Fibroblast of the aortic adventitia (primary cell): ENCODE measurements at places on chromosomes 2 and 18.

DNA sequence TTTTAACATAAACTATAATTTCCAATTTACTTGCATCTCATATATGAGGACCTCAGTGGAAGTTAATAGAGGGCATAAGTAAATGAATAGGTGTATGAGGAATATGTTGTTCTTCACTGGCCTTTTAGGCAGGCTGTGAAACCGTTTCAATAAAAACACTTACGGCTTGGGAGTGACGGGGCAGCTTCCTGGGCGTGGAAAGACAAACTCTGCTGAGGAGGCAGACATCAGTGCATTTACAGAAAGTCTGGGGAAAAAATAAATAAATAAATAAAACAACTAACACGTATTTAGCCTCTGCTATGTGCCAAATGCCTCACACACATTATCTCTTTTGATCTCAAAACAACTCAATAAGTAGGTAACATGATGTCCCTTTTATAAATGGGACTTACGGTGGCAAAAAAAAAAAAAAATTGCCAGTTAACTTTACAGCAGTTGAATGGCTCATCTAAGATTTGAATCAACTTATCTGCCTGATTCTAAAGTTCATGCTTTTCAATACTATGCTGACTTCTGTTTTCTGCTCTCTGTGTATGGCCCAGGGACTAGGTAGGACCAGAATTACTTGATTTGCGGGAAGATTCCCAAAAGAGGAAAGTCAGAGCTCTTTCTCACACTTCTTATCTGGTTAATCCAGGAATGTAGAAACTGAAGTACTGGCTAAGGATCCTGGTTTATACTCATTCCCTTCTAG lies 77.5 kb upstream of the LRATD1 start:
- DNase-seq, result no peak

DNA sequence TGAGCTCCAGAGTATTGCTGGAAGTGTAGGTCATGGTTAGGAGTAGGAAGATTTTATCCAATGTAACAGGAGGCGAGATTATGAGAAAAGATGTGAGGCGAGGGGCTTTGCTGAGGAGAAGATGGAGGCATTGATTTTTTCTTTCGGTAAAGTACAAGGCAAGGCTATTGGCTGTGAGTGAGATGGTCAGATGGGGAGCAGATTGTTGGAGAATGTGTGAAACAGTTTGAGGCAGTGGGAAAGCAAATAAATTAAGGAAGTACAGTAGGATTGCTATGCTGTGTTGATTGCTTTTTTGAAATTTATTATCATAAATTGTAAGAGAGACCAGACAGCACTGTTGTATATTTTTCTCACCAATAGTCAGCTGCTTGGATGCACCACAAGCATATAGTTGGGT lies 173.3 kb downstream of the KCNE4 start:
- no peak for DNase-seq

- peak; percentile 51 for DNase-seq
Observed at GRCh38 chr18:23183411-23184150, 48.3 kb downstream of the CABLES1 start.

DNA sequence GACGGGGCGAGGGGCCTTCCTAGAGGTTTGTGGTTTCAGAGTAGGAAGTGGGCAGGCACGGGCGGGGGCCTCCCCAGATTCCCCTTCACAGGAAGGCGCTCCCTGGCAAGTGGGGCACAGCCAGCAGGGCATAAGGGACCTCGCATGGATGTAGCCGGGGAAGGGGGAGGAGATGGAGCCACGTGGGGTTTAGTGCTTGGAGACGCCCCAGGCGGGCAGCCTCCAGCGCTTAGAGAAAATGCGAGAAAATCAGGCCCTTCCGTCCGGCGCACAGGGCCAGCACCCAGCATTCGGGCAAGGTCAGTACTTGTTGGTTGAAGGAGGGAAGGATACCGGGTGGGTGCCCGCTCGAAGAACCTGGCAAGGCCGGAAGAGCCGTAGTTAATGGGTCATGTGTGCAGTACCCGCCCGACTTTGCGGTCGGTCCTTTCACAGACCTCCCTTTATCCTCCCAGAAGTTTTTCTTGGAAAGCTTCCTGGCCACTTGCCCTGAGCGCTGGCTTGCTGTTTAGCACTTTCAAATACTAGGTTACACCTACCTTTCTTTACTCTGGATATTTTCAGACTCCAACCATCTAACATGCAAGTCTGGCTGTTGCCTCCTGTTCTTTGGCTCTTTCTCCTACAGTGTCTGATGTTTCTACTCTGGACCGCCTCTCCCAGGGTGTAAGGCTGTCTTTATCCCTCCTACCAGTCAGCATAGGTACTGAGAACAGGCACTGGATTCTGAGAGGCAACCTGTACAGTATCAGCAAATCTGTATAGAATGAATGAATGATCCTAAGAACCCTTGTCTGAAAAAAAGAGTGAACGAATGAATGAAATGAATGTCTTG lies 78.1 kb downstream of the CIB4 start:
- DNase-seq, result peak; percentile 64

DNA sequence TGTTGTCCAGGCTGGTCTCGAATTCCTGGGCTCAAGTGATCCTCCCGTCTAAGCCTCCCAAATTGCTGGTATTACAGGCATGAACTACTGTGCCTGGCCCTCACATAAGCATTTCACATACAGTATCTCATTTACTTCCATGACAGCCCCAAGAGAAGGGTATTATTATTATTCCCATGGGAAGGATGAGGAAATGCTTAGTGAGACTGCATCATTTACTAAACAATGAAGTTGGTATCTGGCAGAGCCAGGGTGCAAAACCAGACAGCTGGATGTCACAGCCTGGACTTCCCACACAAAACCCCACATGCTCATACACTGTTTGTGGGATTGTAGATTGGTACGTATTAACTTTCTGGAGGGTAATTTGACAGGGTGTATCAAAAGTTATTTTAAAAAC lies 29.9 kb downstream of the DAPL1 start:
- no peak for DNase-seq

DNA sequence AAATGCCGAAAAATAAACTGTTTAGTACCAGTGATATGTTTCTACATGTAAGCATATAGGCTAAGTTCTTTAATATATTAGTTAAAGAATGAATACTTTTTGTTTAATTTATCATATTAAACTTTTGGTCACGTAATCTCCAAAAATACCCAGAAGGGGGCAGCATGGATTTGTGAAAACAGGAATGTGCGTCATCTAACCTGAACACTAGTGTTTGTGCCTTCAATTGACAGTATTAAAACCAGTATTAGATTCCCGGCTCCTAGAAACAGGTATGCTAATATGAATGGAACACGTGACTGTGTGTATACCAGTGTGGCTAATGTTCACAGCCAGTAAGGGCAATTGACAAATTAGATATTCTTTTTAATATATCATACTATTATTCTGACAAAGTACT lies 51.8 kb downstream of the WDR7 start:
- DNase-seq, result peak; percentile 56

DNA sequence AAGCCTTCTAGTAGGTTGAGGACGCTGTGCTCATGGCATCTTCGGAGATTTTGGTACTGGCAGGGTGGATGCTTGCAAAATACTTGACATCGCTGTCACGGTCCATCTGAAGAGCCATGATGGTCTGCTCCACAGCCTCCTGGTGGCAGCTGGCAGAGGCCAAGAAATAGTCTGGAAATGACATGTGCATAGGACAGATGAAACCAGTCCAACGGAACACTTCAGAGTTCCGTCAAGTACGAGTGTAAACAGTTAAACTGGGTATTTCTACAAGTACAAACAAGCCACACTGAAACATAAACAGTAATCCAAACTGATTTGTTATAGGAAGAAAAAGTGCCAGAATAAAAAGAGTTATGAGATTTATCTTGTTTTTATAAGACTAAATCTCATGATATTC lies 66.6 kb downstream of the PPP4R1 start:
- DNase-seq, result no peak

DNA sequence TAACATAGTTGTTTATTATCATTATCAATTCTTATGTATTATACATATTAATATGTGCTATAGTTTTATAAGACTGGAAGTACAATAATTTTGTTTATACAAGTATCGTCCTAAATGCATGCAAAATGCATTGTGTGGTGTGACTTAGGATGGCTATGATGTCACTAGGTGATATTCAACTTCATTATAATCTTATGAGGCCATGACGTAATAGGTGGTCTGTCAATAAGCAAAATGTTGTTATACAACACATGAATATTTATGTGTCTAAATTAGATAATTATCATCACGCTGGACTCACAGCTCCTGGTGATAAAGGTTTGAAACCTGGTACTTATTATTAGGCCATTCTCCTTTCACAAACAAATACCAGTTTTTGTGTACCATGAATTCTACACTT lies 104.4 kb upstream of the NYAP2 start:
- no peak for DNase-seq
